GM23248 (cell line): ENCODE measurements at places on chromosomes 11 and 22. TPM values are rescaled to one million over a fixed set of nuclear protein-coding genes. Genes with fewer than 3 reads are reported as not detected.

DNA sequence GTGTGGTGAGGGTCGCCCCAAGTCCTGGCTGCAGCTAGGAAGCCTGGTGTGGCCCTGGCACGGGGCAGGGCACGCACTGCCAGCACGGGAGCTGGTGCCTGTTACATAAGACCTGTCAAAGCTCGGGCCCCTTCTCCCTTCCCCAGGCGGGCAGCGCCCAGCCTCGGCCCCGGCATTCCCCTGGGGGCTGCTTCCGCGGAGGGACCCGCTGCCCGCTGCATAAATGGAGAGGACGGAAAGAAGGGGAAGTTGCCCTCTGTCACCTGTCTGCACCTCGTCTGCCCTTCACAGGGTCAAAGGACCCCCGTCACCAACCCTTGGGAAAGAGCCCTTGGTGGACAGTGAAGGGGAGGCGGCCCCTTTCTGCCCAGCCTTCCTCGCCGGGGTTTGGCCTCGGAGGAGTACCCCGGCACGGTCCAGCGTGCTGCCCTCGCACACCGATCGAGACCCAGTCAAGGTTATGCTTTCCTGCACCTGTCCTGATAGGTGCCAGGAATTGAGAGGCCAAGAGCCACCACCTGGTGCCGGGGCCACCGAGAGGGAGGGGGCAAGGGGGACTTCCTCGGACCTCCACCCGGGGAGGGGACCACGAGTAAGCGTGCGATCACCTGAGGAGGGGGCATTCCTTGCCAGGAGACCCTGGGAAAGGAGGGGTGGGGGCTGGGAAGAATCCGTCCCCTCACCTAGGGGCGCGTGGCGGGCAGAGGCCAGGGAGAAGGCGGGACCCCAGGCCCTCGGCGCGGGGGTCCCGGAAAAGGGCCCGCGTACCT is 16.8 kb upstream of the MFRP start:
- no peak overlapping the region for H3K27ac ChIP-seq
- no peaks in the 10 kb centered on the region for H3K36me3 ChIP-seq
- H3K4me3 ChIP-seq = no peak overlapping the region
- DNase-seq = no peak

DNA sequence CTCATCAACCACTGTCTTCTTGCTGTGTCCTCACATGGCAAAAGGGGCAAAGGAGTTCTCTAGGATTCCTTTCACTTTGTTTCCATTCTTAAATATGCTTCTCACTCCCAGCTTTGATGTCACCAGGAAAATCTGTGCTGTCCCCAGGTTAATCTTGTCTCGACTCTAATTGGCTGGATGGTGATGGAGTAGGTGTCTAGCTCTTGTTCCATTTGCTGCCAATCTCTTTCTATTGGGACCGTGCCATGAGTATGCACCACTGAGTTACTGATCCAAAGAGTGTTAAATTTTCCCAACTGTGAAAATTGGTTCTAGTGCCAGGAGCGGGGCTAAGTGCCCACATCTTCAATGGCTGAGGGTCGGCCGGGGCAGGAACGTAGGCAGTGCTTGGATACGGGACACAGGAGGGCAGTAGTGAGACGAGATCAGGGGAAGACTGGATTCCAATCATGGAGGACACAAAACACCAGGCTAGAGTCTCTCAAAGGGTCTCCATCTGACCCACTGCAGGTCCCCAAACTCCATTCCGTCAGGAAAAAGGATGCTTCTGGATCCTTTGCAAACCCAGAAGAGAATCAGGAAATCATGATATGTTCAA is 47.7 kb upstream of the CSNK2A3 start:
- no peak for DNase-seq
- H3K4me1 ChIP-seq = peaks cover 11% of the 10 kb centered on the region
- no peaks in the 10 kb centered on the region for H3K27me3 ChIP-seq
- H3K36me3 ChIP-seq = no peaks in the 10 kb centered on the region

DNA sequence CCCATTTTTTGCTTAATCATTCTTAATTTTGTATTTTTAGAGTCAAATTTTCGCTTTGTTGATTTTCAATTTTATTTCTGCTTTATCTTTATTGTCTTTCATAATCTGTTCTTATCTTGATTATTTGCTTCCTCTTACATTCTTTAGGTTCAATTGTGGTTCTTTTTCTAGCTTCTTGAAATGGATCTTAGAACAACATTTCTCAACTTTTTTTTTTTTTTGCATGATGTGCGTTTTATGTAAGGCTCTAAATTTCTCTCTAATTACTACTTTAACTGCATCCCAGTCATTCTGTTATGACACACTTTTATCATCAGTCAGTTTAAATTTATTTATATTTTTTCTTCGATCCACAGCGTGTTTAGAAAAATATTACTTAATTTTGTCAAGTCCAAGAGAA is 65.2 kb upstream of the PARVA start:
- H3K27ac ChIP-seq = no peak overlapping the region
- no peaks in the 10 kb centered on the region for H3K27me3 ChIP-seq
- DNase-seq = no peak
- H3K4me3 ChIP-seq = no peak overlapping the region

The QSER1 gene
- 3.6 and 4.9 TPM in 2 replicates for polyA plus RNA-seq

The HBB gene
- not detected in 2 replicates for polyA plus RNA-seq
